ENCODE measurements at places on chromosomes 13 and 19. TPM values are rescaled to one million over a fixed set of nuclear protein-coding genes. Genes with fewer than 3 reads are reported as not detected.

CD22 gene
- total RNA-seq, result not detected

ZIC2 gene
- not detected for total RNA-seq

PNMA8B gene
- 1.8 TPM for total RNA-seq

OR4F17 gene
- not detected for total RNA-seq

MYPOP gene
- total RNA-seq, result 4.4 TPM

PLA2G4C gene
- total RNA-seq, result 6.1 TPM

ADM5 gene
- 3.4 TPM for total RNA-seq

PLPP2 gene
- 75.9 TPM for total RNA-seq

RNF225 gene
- total RNA-seq, result not detected

CGB5 gene
- total RNA-seq, result not detected

ZNF442 gene
- 4.6 TPM for total RNA-seq

TMEM150B gene
- not detected for total RNA-seq

RETN gene
- total RNA-seq, result not detected

YJEFN3 gene
- 1.1 TPM for total RNA-seq

ELANE gene
- not detected for total RNA-seq

ZC3H4 gene
- 32.9 TPM for total RNA-seq

CAPN12 gene
- total RNA-seq, result 31.3 TPM

ZNF383 gene
- 5.6 TPM for total RNA-seq

IFT88 gene
- total RNA-seq, result 21.6 TPM

PLIN4 gene
- total RNA-seq, result 12.4 TPM

PEG3 gene
- total RNA-seq, result 4.5 TPM

ZNF221 gene
- total RNA-seq, result 2.9 TPM

C13orf46 gene
- 1.4 TPM for total RNA-seq

GIPC1 gene
- 104 TPM for total RNA-seq

PPM1N gene
- total RNA-seq, result 6.3 TPM

PGLYRP1 gene
- not detected for total RNA-seq

S1PR4 gene
- 2.5 TPM for total RNA-seq

MBOAT7 gene
- 59.0 TPM for total RNA-seq

EID2B gene
- 1.4 TPM for total RNA-seq

SRRM5 gene
- not detected for total RNA-seq

PSG5 gene
- 0.47 TPM for total RNA-seq

NMRK2 gene
- total RNA-seq, result not detected

TUBB4A gene
- total RNA-seq, result 3.5 TPM

ACER1 gene
- 40.6 TPM for total RNA-seq

ZNF541 gene
- total RNA-seq, result 0.51 TPM

OVOL3 gene
- not detected for total RNA-seq

HCST gene
- not detected for total RNA-seq

CEACAM3 gene
- total RNA-seq, result not detected

GNG7 gene
- total RNA-seq, result 2.1 TPM

NLRP11 gene
- total RNA-seq, result not detected

CD70 gene
- total RNA-seq, result not detected

PABPC3 gene
- 0.15 TPM for total RNA-seq
